B cell (primary cell): ENCODE measurements at places on chromosomes 4 and X.

DNA sequence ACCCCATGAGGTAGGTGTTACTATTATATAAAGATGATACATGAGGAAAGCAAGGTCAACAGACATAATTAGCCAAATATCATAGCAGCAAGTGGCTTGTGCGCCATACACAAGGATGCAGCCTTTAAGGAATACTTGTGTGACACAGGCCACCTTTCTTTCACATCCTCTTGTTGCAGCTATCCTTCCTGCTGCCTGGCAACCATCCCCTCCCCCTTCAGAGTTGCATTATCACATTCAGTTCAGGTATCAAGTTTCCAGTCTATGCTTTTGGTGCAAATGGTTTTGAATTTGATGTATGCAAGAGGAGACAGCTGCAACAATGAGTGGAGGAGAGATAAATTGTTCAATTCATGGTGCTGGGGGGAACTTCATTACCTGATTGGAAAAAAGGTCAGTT, 6.4 kb downstream of the ZCCHC18 start:
- peak; percentile 17 for DNase-seq

GRCh38 chrX:1442016-1442665, 10.6 kb downstream of the ASMTL start:
- DNase-seq, result no peak

- peak; percentile 55 for DNase-seq
Measured at GRCh38 chr4:3293401-3294391, 875 bp downstream of the RGS12 start.

DNA sequence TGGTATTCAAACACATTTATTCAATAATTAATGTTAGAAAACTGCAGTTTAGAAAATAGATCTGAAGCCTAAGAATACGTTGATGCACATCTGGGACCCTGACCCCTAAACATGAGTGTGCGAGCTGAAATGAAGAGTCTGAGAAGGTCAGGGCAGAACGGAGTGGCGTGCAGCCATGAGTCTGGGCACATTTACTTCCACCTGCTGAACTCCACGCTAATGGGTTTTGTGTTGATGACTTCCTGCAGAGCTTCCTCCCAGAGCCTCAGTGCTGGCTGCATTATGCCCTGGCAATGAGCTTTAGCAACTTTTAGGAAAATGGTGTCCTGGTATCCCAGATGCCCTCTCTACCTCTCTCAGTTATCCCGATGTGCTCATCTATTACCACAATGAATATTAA, 53.1 kb downstream of the FAM114A1 start:
- DNase-seq, result no peak

GRCh38 chr4:136400829-136401228, 1131.5 kb downstream of the PCDH18 start:
- DNase-seq, result no peak

- DNase-seq, result no peak
Measured at GRCh38 chr4:95715830-95716229, 124.1 kb upstream of the PDHA2 start.

GRCh38 chrX:150577174-150577573, 8.8 kb downstream of the MTM1 start:
- no peak for DNase-seq

DNA sequence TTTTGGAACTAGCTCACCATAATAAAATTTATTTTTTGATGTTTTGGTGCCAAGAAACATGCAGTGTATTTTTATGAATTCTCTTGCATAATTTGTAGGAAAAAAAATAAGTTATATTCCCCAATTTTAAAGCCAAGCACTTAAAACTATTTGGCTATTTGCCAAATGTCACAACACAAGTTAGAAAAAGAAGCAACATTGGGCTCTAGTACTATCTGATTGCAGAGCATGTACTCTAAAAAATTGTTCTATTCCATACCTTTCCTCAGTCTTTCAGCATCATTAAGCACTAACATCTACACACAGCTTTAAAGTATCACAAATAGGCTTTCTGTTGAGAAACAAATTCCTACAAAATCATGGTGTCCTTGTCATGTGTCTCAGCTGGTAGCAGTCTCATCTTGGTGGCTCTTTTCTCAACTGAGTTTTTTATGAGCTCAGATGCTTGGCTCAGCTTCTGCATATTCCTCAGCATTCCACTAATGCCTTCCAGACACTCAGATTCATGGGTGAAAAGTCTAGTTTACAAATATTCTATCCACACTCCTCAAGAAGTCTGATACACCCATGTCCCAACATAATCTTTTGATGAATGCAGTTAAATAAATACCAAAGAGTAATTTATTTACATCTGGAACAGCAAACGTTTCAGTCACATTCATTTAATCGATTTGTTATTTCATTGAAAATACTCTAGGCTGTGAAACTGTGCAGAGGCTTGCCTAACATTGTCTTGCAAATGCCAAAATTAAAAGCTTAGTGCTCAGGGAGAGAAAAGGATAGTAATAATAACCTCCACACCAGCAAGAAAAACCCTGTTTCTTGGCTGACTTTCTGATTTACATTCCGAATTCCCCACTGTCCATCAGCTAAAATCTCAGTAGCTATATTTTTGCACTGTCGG, 2209.9 kb downstream of the PCDH7 start:
- DNase-seq, result no peak

- peak; percentile 57 for DNase-seq
Measured at GRCh38 chrX:11137543-11138139, 26.5 kb downstream of the HCCS start.

- no peak for DNase-seq
Measured at GRCh38 chrX:16124201-16124600, 836 bp downstream of the GRPR start.

DNA sequence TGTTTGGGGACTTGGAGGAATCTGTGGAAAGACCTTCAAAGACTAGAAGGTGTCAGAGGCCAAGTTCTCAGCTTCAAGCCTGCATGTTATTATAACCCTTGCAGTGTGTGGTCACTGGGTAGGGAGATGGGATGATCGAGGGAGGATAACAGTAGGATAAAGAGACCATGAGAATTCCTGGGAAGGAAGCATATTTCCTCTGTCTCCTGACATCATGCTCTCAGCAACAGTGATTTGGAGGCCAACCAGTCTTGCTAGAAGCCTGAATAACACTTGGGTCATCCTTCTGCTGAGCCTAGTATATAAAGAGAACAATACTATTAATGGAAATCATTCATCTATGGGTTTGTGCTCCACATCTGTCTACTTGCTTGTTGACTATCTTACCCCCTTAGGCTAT, 40.9 kb upstream of the ANXA3 start:
- no peak for DNase-seq

GRCh38 chr4:26529479-26529878, 39.2 kb upstream of the CCKAR start:
- no peak for DNase-seq

GRCh38 chr4:139966383-139966782, 187.6 kb downstream of the MAML3 start:
- no peak for DNase-seq

- no peak for DNase-seq
Measured at GRCh38 chr4:84177831-84178542, 321.1 kb downstream of the NKX6-1 start.

DNA sequence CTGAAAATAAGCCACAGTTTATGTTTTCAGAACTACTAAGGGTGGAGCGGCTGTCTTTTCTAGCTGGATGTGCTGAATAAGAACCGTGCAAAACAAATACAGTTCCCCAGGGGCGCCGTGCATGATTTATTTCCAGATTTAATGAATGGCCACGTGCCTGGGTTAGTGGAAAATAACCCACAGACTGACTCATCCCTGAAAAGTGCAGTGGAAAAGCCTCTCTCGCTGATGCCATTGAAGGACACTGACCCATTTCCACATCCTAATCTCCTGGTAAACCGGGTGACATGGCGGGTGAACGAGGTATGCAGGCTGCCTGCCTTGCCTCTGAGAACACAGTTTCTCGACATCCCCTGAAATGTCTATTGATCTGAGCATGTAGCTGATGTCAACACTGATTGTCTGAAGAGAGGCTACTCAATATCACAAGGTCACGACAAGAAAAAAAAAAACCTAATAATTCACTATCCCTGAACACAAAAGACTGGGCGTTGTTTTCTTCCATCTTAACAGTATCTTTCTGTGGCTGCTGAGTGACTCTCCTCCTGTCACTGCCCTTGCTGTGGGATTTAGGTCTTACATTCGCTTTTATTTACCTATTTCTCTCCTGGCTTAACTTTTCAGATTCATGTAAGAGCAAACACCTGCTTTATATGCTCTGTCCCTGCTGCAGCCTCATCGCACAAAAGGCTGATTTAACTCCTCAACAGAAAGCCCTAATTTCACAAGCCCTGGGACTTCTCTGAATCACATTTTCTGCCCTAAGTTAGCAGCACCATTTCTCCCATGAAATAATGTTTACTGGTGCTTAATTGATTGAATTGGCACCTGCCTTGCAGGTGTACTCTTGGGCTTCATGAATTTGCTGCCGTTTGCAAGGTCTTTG, 76.9 kb upstream of the SCOC start:
- no peak for DNase-seq

DNA sequence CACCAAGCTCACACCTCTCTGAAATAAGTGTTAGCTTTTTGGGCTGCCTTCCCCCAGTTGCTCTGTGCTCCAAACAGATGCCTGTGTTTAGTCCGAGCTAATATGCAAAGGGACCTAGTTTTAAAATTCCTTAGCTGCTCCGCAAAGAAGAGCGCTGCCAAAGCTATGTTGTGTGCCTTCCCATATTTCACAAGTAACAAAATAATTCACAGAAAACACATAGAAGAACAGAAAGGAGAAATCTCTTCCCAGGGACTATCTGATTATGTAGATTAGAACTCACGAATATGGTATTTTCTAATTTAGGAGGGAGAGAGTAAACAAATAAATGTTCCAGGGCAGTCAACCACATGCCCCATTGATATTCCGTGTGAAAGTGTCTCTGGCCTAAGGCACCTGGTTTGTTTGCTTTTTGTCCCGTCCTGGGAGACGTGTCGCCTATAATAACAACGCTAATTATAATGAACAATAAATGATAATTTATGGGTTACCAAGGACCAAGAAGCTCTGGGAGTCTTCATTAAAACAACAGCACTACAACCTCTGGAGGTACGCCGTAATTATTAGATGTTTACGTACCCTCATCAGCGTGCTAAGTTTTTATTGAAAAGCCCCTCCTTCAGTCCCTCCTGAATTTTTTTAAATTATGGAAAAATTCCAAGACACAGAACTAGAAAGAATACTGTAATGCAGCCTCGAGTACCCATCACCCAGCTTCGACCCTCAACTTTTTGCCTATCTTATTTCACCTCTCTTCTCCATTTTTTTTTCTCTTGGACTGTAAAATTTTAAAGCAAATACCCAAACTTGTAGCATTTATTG, 1.2 kb upstream of the CCNG2 start:
- DNase-seq, result peak; percentile 22

DNA sequence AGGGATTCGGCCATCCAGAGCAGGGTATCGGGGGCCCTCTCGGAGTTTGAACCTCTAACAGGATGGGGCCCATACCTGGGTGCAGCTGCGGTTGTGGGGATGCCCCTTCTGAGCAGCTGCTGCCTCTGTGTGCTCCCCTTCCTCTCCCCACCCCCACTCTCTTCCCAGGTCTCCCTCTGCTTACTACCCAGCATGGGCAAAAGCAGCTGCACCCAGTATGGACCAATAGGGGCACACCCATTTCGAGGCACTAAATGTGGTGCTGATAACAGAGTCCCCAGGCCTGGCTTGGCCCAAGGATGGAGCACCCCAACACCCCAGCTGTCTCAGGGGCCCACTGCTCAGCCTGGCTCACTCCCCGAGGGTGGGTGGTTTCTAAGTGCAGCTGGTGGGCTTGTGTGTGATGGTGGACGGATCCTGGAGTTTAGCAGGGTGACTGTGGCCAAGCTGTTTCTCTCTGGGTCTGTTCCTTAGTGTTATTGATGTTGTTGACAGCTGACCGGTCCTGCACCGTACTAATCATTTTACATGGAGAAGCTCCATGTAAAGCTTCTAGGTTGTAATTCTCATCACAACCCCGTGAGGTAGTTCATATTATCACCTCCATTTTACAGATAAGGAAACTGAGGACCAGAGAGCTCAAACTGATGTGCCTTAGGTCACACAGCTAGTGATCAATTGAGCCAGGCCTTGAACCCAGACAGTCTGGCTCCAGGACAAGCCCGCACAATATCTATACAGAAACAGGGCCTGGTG, 13.1 kb upstream of the KIAA0232 start:
- no peak for DNase-seq

GRCh38 chrX:2647627-2648026, 43.5 kb upstream of the CD99 start:
- no peak for DNase-seq

GRCh38 chr4:179465131-179465797, 2023.0 kb upstream of the AGA start:
- DNase-seq, result no peak

GRCh38 chr4:175514174-175514573, 297.9 kb downstream of the GPM6A start:
- no peak for DNase-seq

DNA sequence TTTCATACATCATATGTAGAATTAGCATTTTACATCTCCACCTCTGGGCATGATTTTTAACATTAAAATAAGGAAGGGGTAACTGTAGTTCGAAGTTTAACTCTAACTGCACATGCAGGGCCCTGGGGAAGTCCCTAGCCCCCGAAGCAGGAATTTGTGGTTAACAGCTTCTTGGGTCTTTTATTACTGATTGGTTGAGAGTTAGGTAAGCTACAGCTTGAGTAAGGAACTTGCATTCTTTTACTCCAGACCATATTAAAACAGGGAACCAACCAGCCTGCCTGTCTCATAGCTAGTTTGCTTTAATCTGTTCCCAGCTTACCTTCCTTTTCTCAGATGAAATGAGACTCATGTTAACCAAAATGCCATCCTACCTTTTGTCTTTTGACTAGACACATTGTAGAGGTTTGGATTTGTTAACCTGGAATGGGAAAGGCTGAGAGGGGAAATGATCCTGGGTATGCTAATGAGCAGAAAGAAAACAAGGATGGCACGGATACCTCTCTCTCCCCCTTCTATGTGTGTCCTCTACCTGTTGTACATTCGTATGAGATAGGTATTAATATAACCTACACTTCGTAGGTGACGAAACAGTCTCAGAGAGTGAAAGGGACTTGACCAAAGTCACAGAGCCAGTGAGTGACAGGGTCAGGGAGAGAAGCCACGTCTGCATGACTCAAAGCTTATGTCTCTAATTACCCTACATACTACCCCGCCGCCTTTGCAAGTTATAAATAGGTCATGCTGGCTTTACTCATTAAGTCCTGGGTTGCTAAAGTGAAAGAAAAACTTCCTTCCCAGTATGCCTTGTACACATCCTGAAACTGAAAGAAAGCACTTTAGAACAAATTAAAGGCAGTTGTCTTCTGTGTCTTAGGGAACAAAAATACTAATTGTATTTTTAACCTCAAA, 119.5 kb upstream of the AFF2 start:
- peak; percentile 72 for DNase-seq

DNA sequence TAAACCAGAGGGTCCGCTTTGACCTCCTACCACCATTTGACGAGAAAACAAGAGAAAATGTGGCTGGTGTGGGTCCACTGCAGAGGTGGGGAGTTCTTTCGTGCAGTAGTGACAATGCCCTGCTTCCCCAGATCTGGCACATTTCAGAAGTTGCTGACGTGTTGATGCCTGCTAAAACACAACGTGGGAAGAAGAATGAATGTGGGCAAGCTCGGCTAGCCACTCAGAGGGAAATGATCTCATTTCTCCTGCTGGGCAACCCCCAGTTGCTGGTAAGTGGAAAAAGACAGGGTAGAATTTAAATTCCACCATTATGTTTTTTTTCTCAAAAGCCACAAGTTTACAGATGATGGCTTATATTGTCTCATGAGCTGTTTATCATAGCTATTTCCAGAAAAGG, 77.9 kb downstream of the LUZP4 start:
- DNase-seq, result no peak

GRCh38 chr4:7733801-7734650, 205.6 kb downstream of the AFAP1 start:
- DNase-seq, result no peak

- DNase-seq, result no peak
Measured at GRCh38 chr4:173466101-173466500, 63.9 kb downstream of the HAND2 start.
